A549 treated with DMSO at 1 μM for 4 hours (cell line): ENCODE measurements at places on chromosomes 7 and 10. TPM values are rescaled to one million over a fixed set of nuclear protein-coding genes. Genes with fewer than 3 reads are reported as not detected.

CHCHD2 gene
- total RNA-seq = 605 to 711 TPM (median 671 TPM) in 5 replicates

ZNF727 gene
- total RNA-seq = not detected in 5 replicates

TNS3 gene
- total RNA-seq = 74.6 to 96.1 TPM (median 89.2 TPM) in 5 replicates

WDFY4 gene
- total RNA-seq = 0.01 TPM in 1 of 5 replicates, not detected in the others

MYO3A gene
- total RNA-seq = 0.11 TPM in 1 of 5 replicates, not detected in the others

NEBL gene
- total RNA-seq = 2.7 to 6.5 TPM (median 4.6 TPM) in 5 replicates

ODAD2 gene
- total RNA-seq = not detected in 5 replicates

CYP51A1 gene
- 44.8 to 55.8 TPM (median 49.9 TPM) in 5 replicates for total RNA-seq

FANK1 gene
- 2.9 to 5.7 TPM (median 4.2 TPM) in 5 replicates for total RNA-seq

CLRN3 gene
- total RNA-seq = not detected in 5 replicates

COL13A1 gene
- 0.16 to 0.62 TPM (median 0.33 TPM) in 5 replicates for total RNA-seq

TDRD1 gene
- total RNA-seq = not detected in 5 replicates

SPDYE9 gene
- not detected in 5 replicates for total RNA-seq

LIPN gene
- total RNA-seq = not detected in 5 replicates

PTN gene
- not detected in 5 replicates for total RNA-seq

PRLHR gene
- not detected in 5 replicates for total RNA-seq

C7orf57 gene
- total RNA-seq = 0.24 to 0.37 TPM (median 0.28 TPM) in 5 replicates

OPN4 gene
- total RNA-seq = not detected in 5 replicates

MEIG1 gene
- 0.65 to 0.93 TPM (median 0.73 TPM) in 4 of 5 replicates, not detected in the other for total RNA-seq

HECW1 gene
- total RNA-seq = 11.4 to 14.2 TPM (median 12.2 TPM) in 5 replicates

PHTF2 gene
- total RNA-seq = 11.7 to 20.7 TPM (median 15.9 TPM) in 5 replicates

STK31 gene
- total RNA-seq = 0.31 to 0.51 TPM (median 0.43 TPM) in 5 replicates

GARS1 gene
- 140 to 158 TPM (median 154 TPM) in 5 replicates for total RNA-seq

PDK4 gene
- 3.7 to 5.6 TPM (median 5.0 TPM) in 5 replicates for total RNA-seq

ATXN7L1 gene
- 5.5 to 7.6 TPM (median 5.9 TPM) in 5 replicates for total RNA-seq

TRIM50 gene
- not detected in 5 replicates for total RNA-seq

SPDYE1 gene
- total RNA-seq = not detected in 5 replicates
